ENCODE measurements at places on chromosomes 16 and 17.

DNA sequence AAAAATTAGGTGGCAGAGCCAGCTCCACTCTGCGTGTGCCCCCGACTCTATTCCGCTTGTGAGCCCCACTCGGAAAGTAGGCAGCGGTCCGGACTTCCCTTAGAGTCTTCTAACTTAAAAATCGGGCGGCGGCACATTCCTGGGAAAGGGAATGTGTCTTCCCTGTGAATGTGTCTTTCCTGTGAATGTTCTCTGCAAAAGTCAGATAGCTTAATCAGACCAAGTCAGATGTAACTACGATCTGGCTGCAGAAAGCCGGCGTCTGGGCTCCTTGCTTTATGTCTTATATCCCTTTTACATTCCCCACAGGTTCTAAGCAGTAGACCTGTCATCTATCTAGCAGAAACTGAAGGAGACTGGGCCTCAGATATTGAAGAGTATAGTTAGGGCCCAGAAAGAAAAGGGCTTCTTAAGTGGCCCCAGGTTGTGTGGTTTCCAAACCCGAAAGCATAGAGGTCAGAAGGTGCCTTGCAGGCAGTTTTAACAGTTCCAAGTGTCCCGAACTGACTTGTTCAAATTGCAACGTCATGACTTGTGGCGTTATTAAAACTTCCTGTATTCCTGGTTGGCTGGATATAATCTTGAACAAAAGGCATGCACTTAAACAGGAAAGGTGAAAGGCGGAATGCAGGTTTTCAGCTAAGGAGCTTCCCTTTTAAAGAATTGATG, 601 bp downstream of the PHKB start:
- DNase-seq, result peak; percentile 10

- peak; percentile 31 for DNase-seq
Measured at GRCh38 chr17:51764387-51764971, 394.0 kb downstream of the CA10 start.

DNA sequence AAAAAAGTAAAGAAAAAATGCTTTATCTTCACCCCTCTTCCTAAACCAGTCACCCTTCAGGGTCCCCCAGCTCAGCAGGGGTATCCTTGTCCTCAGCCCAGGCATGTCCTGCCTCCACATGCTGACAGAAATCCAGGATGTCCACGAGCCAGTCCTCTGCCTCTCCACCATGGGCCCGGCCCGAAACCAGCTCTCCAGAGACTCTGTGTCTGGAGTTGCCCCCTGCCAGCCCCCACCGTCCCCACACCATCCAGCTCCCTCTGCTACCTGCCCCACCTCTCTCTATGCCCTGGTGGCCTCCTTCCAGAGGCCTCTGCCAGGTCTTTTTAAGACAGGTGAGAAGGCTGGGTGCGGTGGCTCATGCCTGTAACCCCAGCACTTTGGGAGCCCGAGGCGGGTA, 66.4 kb upstream of the PLCG2 start:
- no peak for DNase-seq

GRCh38 chr17:76499267-76499667, 2.0 kb downstream of the RHBDF2 start:
- DNase-seq, result no peak

GRCh38 chr17:21231533-21231932, 17.6 kb upstream of the TMEM11 start:
- DNase-seq, result no peak

- peak; percentile 33 for DNase-seq
Measured at GRCh38 chr17:27540318-27541101, 84.3 kb downstream of the KSR1 start.

DNA sequence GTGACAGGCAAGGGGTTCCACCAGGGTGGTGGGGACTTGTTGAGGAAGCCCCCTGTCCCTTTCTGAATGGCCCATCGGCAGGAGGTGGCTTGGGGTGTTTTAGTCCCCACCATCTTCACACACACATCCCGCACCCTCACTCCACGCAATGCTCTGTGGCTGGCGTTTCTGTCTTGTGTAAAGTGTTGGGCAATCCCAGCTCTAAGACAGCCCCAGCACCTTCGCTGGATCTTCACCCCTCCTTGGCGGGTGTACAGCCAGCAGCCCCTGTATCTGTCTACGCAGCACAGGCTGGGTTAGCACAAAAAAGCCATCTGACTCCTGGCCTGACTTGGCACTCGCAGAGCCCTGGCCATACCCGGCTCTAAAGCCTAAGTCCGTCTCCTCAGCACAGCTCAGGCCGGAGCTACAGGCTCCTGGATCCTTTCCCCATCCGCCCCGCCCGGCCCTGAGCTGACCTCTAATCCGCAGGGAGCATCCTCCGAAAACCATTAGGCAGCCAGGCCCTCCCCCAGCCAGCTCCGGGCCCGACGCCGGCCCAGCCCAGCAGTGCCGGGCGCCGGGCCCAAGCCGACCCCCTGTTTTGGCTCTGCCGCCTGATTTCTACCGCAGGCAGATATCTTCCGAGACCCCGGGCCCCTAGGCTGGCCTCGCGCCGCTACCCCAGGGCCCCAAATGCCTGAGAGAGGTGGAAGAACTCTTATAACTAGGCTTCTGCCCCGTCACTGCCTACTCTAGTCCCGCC, 42.4 kb upstream of the TAC4 start:
- DNase-seq, result no peak

- DNase-seq, result no peak
Measured at GRCh38 chr17:77528516-77529327, 388.0 kb downstream of the SEC14L1 start.

GRCh38 chr17:41394254-41394996, 3.0 kb downstream of the KRT31 start:
- no peak for DNase-seq
